ENCODE measurements at places on chromosomes 5 and 9.

DNA sequence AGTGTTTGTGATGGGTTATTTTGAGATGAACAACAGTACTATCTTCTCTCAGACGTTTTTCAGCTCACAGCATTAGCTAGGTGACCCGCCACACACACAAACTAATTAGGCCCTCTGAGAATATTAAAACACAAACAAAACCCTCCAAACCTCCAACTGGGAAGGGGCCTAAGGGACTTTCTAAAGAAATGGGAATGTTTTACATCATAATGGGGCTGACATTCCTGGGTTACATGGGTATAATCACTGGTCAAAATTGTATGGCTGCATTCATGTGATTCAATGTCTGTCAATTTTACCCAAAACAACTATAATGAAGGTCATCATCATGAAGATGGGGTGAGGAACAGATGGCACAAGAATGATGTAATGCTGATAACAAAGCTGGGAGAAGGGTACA is 59.6 kb downstream of the SPTLC1 start:
- DNase-seq: no peak

GRCh38 chr5:171593976-171594375 is 174.5 kb downstream of the FGF18 start:
- DNase-seq: no peak

- DNase-seq: no peak
Observed at GRCh38 chr9:117409321-117409720, 5.5 kb downstream of the ASTN2 start.

- no peak for DNase-seq
Observed at GRCh38 chr9:113587471-113588031, 124.0 kb downstream of the RGS3 start.

DNA sequence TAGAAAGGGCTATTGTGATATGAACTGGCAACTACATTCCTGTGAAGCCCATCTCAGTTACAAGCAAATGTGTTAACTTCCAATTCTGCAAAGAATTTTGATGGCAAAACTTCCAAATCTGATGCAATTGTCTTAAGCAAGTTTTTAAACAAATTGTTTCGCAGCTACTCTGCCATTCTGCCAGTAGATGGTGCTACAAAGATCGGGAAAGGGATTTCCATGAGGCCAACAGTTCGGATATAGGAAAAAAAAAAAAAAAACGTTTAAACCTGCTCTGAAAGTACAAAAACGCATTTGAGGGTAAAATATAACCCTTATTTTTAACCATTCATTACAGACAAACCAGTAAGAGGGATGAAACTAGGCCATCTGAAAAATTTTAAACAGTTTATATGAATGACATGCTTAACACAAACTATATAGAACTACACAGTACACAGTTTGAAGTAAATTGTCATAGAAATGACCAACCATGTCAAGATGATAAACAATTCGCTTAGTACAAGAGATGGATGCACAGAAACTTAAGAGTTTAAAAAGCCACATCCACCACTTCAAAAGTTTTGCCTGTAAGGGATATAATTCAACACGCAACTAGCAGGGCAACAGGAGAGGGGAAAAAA is 2.2 kb downstream of the HNRNPA0 start:
- no peak for DNase-seq

DNA sequence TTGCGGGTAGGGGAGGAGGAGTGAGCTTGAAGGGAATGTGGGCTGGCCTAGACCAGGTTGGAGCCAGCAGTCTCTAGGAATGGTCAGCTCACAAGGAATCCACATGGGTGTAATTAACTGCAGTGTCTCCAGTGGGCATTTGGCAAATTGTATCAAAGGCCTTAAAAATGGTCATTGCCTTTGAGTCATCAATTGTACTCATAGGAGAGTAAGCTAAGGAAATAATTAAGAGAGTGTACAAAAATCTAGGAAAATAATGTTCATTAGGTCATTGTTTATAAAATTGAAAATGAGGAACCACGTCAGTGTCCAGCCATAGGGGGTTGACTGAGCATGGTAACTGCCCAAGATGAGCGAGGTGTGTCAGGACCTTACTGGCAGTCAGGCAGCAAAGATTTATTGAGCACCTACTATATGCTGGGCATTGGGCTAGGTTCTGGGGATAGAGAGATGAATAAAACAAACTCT is 29.8 kb upstream of the RPL26L1 start:
- no peak for DNase-seq

DNA sequence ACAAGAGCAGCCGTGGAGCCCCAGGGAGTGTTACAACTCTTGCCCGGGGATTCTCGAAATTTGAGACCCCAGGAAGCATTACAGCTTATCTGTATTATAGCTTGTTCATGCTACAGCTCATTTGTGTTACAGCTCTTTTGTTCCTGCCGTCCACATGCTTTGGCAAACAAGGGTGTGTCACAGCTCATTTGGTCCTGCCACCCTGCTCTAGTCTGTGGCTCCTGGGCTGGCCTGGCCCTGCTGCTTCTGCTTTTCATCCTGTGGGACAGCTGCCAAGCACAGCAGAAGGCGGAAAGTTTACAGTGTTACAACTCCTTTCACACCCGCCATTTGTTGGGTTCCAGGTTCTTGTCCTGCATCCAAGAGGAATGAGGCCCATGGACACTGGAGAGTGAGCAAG is 685.0 kb downstream of the SLCO4C1 start:
- DNase-seq: no peak

DNA sequence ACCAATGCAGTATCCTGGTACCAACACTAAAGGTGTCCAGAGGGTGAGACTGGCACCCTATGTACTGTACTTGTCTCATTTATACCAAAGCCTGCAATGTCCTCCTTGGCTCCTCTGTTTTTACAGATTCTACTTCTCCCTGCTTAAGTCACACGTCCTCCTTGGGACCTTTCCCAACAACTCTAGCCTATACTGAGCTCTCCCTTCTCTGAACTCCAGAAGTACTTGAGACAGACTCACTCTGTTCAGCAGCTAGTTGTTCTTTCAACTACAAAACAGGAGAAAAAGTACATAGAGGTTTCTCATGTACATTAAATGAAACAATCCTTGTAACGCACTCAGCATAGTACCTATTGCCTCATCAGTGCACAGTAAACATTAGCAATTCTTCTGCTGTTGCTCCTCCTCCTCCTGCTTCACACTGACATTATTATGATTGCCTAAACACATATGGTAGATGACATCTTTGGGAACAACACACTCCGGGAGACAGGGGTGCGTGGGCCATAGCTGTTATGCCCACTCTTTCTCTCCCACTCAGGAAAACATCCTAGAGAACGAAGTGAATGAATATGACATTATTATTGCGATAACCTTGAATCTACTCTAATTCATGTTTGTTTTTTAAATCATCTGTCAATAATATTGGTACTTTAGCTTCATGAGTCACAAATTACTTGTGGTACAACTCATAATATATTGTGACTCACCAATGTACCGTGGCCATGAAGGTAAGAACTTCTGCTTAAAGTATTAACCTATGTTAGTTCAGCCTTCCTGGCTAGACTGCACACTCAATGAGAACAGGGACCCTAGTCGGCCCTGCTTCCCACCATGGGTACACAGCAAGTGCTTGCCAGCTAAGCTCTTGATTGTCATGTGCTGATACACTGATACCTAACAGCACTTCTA is 180.3 kb upstream of the ADRA1B start:
- no peak for DNase-seq

DNA sequence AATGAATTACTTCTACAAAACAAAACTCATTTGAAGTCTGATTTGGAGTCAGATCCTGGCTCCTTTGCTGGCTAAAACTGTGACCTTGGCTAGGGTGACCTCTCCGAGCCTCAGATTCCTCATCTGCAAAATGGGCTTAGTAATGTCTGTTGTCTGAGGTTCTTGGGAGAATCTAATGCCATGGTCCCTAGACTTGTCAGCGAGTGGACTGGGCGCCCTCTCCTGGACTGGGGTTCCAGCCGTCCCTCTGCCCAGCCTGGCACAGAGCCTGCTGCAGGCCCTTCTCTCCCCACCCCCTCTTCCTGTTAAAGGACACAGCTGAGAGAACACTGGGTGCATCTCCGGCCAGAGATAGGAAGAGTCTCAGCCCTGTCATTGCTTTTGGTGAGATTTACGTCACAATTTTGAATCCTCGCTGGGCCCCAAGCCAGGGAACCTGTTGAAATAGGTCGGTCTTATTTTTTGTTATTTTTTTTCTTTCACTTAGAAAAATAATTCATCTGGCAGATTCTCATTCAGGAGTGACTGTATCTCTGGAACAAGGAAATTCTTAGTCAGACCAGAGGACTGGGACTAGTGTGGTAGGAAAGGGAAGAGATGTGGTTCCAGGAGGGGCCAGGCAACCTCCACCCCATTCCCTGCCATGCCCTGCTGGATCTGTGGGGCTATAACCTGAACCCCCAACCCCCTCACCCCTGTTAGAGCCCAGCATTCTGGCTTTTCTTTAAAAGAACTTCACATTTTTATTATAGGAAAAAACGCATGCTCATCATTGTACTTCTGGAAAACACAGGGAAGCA is 48.2 kb upstream of the RPL26L1 start:
- DNase-seq: no peak

DNA sequence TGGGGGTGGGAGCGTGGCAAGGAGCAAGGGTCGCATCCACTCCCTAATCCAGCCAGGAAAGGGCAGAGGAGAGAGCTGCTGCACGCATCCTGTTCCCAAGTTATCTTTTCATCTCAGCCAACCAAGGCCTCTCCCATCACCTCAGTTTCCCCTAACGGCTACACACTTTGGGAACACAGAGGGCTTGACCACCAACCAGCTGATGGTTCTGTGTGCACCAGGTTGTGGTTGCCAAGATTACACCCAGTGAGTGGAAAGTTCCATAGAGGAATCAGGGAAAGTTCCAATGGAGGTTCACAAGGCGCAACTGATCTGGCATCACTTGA is 53.9 kb downstream of the ADAM19 start:
- DNase-seq: no peak

GRCh38 chr5:177349762-177350161 is 1.7 kb downstream of the LMAN2 start:
- DNase-seq: no peak

- no peak for DNase-seq
Observed at GRCh38 chr9:121454972-121455371, 44.7 kb downstream of the GGTA1 start.

DNA sequence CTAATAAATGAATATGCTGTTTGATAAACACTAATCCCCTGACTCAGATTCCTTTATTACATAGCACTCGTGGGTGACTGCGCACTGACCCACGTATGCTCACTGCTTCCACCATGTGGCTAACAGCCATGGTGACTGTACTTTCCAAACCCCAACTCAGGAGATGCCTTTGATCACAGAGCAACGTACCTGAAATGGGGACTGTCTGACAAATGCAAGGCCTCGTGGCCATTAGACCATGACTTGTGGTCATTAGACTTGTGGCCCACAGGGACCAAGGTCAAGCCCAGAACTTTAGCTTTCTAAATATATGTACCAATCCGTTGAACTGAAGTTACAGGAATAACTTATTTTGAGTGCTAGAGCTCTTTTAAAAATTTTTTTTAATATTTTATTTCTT is 46.6 kb downstream of the CYFIP2 start:
- peak; percentile 42 for DNase-seq

- no peak for DNase-seq
Observed at GRCh38 chr5:180090769-180091546, 19.4 kb upstream of the RNF130 start.

Measured in stimulated activated CD8-positive, alpha-beta memory T cell treated with anti-CD3 and anti-CD28 coated beads, Interleukin-4, amount 100 ng/mL, for 1 hour (primary cell).